ENCODE measurements at places on chromosomes 3 and 15.

DNA sequence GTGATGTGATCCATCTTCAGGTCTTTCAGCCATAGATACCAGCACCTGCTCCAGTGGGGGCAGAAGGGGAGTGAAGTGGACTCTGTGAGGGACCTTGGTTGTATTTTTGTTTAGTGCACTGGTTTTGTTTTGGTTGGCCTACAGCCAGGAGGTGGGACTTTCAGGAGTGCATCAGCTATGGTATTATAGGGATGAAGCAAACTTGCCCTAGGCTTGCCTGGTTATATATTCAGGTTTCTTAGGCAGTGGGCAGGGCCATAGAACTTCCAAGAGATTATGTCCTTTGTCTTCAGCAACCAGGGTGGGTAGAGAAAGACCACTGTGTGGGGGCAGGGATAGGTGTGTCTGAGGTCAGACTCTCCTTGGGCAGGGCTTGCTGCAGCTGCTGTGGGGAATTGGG is 337.3 kb upstream of the SGO1 start:
- DNase-seq: no peak

DNA sequence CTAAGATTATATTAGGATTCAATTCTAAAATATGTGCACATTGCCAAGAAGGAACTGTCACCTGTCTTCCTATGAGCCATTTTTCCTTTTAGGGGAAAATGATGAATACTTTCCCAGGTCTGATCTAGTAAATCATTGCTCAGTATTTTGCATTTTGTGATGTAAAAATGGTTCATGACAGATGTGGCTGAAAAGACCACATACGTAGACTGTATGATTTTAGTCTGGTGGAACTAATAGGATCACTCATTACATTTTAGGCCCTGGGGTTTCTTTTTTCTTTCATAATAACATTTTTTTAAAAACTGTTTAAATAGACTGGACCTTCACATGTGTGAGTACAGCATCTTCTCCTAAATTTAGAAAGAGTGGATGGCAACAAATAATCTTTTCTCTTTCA is 201.7 kb upstream of the MLF1 start:
- DNase-seq: no peak

- no peak for DNase-seq
Measured at GRCh38 chr3:9784965-9785364, 7.3 kb downstream of the TADA3 start.

DNA sequence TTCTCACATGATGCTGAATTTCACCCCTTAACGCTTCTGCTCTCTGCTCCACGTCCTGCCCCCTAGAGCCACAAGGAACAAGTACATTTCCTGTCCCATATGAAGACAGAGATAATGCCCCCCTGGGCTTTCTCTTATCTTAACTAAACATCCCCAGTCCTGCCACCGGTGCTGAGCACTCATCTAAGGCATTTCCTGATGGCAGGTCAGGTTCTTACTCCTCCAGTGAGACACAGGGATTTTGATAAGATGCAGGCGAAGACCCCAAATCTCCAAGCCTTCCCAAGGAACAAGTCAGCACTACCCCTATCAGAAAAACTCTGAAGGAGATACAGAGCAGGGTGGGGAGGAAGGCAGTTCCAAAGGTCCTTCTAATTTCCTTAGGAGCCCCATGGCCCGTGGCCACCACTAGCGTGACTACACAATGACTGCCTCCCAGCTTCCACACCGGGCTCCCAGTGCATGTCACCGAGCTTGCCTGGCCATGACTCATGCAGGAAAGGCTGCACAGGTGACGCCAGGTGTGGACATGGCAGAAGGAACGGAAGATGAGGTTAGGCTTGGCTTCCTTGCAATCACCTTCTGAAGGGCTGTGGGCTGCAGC is 152.9 kb downstream of the XXYLT1 start:
- DNase-seq: no peak

GRCh38 chr3:28935146-28935545 is 345.7 kb upstream of the RBMS3 start:
- DNase-seq: no peak

DNA sequence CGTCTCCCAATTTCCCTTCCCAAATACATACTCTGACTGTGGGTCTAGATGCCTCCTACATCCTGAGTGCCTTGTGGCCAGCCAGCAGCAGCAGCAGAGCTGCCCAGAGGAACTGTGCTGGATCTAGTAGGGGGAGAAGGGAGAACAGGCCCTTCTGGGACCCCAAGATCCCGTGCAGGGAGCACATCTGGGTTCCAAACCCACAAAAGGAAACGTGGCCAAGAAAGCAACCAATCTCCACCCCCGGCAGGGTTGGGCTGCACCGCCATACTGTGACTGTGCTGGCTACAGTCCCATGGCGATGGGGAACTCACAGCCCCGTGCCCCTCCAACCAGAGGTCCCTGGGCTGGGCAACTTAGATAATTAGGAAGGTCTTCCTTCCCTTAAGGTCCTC is 86.3 kb downstream of the PPCDC start:
- no peak for DNase-seq

- no peak for DNase-seq
Measured at GRCh38 chr15:78083687-78084448, 6.4 kb upstream of the TBC1D2B start.

GRCh38 chr3:127735767-127736693 is 63.3 kb downstream of the ABTB1 start:
- peak; percentile 72 for DNase-seq

- DNase-seq: no peak
Measured at GRCh38 chr3:141109751-141110150, 58.6 kb downstream of the SPSB4 start.

GRCh38 chr3:58206406-58207011 is 4.3 kb downstream of the DNASE1L3 start:
- no peak for DNase-seq

DNA sequence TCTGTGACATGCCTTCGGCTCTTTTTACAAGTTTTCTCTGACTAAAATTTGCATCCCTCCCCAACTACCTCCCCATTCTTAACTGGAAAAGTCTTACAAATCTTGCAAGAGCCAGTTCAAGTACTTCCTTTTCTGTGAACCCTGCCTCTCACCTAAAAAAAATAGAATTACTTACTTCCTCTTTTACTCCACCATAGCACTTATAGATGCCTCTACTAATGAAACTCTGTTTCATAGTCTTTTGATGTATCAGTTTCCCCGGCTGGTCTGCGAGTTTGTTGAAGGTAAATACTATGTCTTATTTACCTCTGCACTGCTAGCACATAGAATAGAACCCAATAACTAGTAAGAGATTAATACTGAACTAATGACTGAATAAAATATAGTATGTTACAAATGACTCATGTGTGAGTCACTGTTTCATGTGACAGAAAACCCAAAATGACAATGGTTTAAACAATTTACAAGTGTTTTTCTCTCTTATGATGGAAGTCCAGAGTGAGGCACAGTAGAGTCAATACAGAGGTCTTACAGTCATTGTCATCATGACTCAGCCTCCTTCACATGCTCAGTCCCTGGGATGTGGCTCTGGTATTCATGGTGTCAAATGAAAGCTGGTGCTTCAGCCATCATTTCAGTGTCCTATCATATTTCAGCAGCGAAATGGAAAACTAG is 393.5 kb downstream of the RSL24D1 start:
- no peak for DNase-seq

- no peak for DNase-seq
Measured at GRCh38 chr3:2826453-2826852, 283.7 kb downstream of the IL5RA start.

GRCh38 chr3:94619643-94620042 is 556.8 kb downstream of the NSUN3 start:
- no peak for DNase-seq

DNA sequence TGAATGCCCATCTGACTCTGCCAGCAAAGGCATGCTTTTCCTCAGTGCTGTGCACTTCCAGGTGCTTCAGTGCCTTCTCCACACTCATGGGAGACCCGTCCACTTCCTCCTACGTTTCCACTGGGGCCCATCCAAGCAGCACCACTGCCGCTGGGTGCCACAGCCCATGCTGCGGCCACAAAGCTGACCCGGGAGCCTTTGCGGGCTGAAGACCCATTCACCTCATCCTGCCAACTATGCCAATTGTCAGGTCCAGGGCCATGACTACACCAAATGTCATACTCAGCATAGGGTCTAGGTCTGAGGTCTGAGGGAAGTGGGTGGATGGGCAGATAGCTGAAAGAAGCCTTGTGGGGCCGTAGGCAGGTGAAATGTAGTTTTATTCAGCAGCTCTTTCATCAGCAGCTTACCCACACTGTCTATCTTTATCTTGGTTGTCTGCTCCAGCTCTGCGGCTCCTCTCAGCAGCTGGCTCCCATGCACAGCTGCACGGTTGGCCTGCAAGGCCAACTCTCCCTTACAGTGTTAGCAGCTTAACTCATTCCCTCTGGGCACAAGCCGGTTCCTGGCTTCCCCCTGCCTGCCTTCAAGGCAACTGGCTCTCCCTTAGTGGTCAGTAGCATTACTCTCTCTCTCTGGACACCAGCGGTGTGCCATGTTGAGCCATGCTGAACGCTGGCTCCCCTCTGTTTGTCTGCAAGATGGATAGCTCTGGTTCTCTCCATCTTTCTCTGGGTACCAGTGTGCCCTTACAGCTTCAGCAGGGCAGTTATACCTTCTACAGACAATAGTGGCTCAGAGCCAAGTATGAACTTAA is 63.7 kb upstream of the SIAH2 start:
- DNase-seq: no peak

DNA sequence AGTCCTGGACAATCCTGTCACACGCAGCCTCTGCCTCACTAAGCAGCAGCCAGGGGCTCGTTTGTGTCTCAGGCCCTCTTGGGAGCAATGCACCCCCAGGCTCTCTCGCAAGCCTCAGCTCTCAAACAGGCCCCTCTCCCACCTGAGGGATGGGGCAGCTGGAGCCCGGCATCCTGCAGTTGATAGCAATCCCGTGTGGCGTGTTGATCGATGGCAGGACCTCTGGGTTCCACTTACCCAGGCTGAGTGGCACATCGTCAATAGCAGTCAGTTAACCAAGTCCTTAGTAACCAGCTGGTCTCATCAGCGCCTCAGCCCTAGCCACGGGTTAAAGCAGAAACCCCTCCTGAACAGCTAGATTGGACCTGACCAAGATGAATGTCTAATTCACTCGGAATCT is 36.5 kb upstream of the PLXNA1 start:
- no peak for DNase-seq

DNA sequence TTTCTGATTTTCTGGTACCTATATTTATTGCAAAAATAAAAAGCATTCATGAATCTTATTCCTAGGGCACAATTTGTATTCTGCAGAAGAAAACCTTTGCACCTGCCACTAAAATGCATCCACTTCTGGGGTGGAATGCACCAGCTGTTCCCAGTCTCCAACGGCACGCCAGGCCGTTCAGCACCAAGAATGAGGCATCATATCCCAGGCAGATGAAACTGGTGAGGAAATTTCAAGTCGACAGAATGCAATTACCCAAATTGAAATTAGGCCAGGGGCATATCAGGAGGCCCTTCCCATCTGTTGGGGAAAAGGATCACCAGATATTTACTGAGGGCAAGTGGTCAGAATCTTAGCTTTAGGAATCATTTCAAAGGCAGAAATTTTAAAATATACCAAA is 13.6 kb upstream of the RBMS3 start:
- DNase-seq: no peak

- no peak for DNase-seq
Measured at GRCh38 chr3:186268616-186269448, 93.2 kb downstream of the DGKG start.

- DNase-seq: no peak
Measured at GRCh38 chr3:94862703-94863102, 799.8 kb downstream of the NSUN3 start.

DNA sequence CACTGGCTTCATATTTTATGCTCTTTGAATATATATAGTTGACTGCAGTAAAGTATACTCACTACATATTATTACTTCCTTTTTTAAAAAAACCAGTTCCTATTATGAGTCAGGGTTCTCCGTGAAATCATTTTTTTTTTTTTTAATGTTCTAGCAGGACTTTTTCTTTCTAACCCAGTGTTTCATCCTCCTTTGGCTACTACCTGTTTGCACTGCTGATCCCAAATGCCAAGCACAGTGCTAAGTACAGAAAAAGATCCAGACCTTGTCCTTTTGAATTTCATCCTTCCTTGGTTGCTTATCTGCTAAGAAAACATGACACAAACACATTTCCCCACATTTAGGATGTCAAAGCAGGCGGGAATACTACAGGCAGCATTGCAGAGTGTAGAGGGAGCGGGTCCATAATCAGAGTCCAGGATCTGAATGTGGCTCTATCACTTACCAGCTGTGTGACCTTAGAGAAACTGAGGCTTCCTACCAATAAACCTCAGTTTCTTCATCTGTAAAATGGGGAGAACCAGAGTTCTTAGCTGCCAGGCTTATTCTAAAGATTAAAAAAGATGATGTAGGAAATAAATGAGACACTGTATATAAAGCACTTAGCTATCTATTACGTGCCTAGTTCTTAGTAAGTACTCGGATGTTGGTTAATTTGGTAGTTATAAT is 37.2 kb upstream of the ANPEP start:
- no peak for DNase-seq

DNA sequence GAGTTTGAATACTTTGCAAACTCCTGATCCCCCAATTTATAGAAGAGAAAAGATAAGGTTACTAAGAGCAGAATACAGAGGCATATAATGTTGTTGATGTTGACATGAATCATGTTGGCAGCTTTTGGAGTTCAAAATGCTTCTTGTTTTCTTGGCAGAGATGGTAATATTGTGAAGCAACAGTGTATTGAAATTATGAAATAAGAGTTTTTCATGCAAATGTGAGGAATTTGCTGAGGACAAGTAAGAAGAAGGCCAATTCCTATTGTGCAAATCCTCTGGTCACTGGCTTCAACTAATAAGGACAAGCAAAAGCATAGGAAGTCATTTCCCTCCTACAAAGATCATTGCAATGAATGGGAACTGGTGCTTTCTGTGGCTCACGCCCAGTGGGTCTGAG is 126.9 kb upstream of the CHL1 start:
- no peak for DNase-seq

- no peak for DNase-seq
Measured at GRCh38 chr15:50425219-50425618, 1.0 kb downstream of the USP8 start.

GRCh38 chr3:128313935-128314334 is 152.8 kb downstream of the DNAJB8 start:
- no peak for DNase-seq

DNA sequence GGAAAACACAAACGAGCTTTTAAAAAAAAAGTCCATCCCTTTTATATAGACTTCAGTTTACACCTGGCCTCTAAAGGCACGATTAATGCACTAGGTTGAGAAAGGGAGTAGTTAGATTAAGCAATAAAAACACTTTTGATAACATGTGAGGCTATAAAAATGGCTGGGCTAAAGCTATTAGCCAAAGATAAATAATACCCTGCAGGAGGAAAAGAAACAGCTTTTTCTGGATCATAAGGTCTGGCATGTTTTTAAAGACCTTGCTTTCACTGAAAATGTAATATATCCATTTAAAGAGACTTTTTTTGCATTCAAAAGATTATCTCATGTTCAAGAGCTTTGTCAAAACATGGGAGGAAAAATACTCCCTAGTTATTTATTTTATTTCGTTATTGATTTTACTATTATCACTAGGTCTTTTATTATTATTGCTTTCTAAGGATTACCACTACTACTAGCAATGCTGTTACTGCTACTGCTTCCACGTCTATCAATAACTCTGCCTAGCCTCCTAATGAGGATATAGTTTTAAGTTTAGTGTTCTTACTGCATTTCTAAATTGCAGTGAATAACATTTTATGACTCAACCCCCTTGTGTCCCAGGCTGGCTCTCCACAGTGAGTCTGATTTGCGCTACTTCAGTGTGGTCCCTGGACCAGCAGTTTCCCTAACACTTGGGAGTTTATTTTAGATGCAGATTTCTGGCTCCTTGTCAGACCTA is 93.4 kb downstream of the THRB start:
- DNase-seq: no peak
